Sigmoid colon (tissue), 7 donors: ENCODE measurements at places on chromosomes 4 and X. TPM values are rescaled to one million over a fixed set of nuclear protein-coding genes. Genes with fewer than 3 reads are reported as not detected.

DNA sequence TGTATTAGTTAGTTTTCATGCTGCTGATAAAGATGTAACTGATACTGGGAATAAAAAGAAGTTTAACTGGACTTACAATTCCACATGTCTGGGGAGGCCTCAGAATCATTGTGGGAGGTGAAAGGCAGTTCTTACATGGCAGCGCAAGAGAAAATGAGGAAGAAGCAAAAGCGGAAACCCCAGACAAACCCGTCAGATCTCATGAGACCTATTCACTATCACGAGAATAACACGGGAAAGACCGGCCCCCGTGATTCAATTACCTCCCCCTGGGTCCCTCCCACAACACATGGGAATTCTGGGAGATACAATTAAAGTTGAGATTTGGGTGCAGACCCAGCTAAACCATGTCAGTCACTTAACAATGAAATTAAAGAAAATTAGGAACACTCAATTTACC is 499.1 kb downstream of the FSTL5 start:
- no peak for DNase-seq

DNA sequence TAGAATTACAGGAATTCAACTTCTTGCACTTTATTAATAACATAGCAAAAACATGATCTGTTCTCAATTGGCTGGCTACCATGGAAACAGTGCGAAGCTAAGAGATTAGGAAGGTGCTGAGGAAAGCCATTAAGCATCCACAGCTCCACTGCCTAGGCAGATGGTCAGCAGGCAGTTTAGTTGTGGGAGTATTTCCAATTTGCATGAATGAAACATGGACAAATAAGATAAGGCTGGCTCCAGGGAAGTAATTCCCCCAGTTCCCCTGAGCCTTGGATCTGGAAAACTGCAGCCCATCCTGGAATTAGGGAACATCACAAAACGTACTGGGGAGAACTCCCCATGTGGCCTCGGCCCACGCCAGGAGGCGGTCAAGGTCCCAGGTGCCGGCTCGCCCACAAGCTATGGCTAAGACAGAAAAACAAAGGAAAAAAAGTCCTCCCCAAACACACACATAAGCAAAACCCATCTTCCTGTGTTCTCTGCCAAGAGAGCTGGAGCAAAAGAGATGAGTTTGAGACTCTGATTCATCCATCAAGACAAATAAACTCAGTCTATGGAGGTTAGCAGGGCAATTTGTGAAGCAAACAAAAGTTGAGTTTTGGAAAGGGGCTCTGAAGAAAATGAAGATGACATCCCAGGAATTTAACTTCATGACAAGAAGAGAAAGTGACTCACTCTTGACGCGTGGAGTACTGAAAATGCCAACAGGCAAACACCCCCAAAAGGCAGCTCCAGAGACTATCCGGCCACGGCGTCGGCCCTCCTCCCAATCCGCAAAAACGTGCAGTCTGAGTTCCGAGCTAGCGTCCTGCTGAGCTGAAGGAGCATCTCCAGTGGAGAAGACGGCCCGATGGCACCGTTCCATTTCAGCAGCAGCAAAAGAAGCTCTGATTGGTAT is 45.1 kb downstream of the IGFBP7 start:
- peak; percentile 87 for DNase-seq

DNA sequence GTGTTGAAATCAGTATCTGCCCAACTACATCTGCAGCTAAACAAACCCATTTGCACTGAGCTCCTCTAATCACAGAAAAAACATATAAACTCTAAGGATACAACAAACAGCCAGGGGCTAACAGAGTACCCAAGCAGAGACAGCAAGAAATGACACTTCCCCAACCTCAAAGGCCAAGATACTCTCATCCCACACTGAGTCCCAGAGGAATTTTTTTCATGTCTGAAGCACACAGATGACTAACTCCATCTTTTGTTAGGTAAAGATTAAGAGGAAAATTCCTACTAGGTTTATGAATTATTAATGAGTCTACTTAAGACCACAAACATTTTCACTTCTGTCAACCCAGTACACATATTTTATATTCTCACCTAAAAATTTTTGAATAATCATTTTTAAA is 31.6 kb downstream of the SEPSECS start:
- DNase-seq: no peak

DNA sequence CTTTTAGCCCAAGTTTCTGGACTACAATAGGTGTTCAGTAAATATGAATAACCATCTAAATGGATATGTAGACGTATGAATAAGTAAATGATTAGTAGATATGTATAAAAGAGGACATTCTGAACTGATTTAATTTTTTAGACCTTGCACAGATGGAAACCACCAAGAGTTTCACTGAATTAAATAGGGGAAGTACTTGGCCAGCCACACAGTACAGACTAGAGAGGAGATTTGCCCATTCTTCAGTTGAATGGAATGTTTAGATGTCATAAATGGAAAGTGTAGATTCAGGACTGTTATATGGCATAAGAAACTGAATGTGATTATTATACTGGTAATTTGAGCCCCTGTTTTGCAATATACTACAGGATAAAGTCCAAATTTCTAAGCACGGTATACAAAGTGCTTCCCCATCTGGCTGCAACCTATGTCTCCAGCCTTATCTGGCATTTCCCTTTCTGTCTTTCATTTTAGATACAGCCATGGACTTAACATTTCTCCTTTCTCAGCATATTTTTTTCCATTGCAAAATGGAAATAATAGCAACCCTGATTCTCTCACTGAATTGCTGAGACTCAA is 137.8 kb upstream of the HS3ST1 start:
- DNase-seq: no peak

DNA sequence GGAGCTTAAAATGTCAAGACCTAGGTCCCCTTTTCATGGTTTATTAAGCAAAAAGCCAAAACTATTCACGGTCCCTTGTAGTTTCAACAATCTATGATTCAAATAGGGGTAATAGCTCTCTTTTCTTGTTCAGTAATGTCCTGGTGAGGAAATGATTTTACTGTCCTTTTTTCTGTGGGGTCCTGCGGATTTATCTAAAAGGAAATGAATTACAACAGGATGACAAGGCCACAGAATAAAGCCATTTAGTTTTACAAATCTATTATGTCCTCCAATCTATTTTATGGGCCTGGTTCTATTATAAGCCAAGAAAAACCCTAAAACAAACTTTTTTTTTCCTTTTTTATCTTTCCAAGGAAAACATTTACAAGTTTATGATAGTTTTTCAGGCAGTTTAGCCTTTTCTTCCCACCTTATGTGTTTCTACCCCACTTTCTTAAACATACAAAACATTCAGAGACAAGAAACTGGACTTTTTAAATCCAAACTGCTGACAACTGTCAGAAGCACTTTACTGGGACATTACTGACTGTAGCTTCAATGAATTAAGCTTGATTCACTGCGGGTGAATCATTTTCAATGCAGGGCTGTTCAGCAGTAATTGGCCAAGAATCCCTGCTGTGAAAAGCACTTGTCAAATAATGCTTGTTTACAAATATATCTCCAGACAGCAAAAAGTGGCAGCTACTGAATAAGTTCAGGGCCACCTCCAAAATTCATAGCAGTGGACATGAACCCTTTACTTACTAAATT is 4.3 kb downstream of the EPHA5 start:
- no peak for DNase-seq

The SMIM31 gene
- 6.5 TPM for polyA plus RNA-seq

- DNase-seq: no peak
These were observed 107.8 kb upstream of the CBLL2 start for GRCh38 chrX:22164770-22165388.

DNA sequence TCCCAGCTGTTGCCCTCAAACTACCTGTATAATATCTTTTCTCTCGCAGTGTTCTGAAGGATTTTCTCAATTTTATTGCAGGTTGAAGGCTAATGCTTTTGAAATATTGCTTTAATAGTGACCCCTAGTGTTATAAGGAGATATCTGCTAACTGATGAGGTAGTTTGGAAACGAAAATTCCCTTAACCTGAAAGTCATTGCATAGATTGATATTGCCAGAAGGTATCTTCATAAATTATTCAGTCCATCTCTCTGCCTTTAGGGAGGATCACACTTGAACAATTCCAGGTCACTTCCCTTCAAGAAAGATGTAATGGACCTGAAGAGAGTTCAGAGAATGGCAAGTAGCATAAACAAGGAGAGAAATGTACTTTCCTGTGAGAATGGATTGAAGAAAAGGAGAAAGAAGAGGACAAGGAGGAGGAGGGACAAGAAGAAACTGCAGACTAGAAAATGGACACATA is 44.1 kb downstream of the TIGD4 start:
- DNase-seq: no peak

The UGT2B15 gene
- polyA plus RNA-seq: not detected

The RIPPLY1 gene
- polyA plus RNA-seq: not detected

The COPS4 gene
- 30.0 TPM for polyA plus RNA-seq

- peak; percentile 25 for DNase-seq
These were observed 24.8 kb upstream of the MSANTD1 start for GRCh38 chr4:3223956-3224748.

DNA sequence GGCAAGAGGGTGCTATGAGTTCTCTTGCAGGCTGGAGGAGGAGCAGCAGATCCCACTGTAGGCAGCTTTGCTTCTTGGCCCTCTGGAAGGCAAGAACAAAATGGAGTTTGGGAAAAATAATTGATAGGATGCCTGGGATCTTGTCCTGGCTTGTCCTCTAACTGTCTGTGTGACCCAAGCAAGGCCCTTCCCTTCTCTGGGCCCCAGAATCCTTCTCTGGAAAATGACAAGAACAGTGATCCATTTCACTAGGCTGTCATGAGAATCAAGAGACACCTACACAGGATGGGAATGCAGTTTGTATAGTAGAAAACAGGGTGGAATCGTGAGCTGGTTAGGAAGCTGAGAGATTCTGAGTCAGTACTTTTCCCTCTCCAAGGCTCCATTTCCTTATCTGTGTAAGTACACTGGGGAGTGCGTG is 133.3 kb downstream of the PJA1 start:
- DNase-seq: no peak

DNA sequence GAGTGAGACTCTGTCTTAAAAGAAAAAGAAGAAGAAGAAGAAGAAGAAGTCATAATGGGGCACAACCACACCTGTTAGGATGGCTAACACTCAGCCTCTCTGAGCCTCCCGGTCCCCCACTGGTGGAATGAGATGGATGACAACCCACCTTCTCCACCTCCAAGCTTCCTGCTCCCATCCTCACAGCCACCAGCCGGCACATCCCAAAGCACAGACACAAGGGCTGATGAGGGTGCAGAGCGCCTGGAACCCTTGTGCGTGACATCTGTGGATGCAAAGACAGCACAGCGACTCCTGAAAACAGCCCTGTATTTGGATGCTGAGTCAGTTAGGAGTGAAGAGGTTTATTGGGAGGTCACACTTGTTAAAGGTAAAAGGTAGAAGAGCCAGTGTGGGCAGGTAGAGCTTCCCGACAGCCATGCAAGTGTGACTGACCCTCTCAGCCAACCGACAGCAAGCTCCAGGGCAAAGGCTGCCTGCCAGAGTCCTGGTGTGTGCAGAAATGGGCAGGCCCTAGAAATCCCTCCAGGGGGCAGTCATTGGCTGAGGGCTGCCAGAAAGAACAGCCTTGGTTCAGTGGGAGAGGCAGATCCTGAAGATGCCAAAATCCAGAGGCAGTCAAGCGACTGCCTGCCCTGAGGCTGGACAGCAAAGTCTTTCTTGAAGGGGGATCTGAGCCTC is 26.6 kb upstream of the MAN2B2 start:
- no peak for DNase-seq
